Renal cortical epithelial cell (primary cell): ENCODE measurements at places on chromosomes 5 and 9. TPM values are rescaled to one million over a fixed set of nuclear protein-coding genes. Genes with fewer than 3 reads are reported as not detected.

GRCh38 chr5:117657541-117657940 is 1082.9 kb upstream of the SEMA6A start:
- DNase-seq = no peak

DNA sequence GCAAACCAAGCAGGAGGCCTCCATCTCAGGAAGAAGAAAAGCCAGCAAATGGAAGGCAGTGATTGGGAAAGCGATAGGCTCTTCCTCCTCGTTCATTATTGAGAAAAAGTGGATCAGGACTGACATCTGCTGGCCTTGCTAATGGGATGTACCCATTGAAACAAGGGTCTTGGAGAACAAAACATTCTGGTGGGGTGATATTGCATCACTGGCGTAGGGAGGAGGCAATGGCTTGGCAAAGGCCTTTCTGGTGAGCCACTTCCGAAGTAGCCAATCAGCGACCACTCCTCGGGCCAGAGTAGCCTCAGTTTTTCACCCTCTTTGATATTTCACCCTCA is 86.7 kb upstream of the NFIB start:
- DNase-seq = peak; percentile 44

Gene CATSPER3
- total RNA-seq = 0.10 TPM in 1 of 2 replicates, not detected in the other

Gene SAXO1
- under 0.01 TPM in 1 of 2 replicates, not detected in the other for total RNA-seq

GRCh38 chr9:88831713-88832407 is 159.4 kb upstream of the S1PR3 start:
- no peak for DNase-seq

DNA sequence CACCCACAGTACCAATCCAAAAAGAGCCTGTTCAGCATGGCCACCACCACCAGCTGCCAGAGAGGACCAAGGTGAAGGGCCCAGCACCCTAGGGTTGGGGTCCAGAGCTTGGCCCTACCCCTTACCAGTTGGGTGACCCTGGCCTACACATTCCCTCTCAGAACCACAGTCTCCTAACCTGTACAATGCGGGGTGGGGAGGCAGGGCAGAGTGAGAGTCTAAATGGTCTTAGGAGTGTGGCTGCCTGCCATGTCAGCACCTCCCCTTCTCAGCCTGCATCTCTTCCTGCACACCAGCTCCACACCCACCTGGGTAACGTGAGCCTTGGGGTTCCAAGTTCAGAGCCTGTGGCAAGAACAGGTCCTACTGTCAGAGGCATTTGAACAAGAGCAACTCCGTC is 92.2 kb downstream of the C5orf15 start:
- DNase-seq = no peak

DNA sequence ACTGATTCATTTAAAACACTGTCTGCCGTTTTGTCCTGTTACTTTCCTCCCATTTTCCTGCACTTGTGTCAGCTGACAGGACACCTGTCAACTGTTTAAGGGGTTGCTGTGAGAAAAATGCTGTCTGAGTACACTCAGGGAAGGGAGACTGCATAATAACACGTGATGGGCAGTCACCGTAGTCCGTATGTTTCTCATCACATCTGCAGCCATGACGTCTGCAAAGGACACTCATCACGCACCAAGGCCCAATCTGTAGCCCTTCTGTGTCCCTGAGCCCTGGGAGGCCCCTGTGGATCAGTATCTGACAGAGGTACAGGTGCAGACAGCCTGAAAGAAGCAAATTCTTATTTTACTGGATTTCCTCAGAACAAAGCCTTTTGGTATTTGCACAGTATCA is 396.3 kb downstream of the YTHDC2 start:
- DNase-seq = no peak

GRCh38 chr9:78559449-78559885 is 262.5 kb downstream of the PSAT1 start:
- no peak for DNase-seq

DNA sequence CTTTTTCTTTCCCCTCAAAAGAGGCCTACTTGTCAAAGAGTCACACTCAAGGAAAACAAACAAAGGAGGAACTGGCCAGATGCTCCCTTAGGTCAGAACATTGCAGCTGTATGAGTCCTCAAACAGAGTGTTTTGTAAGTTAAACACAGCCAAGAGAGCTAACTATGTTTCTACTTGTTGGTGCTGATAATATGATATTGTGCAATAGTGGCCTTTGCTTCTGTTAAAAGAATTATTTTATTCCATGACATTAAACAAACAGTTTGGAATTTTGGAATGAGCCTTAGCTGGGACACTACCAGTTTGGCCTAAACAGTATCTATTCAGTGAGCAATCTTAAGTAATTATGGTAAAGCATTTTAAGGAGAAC is 56.0 kb upstream of the TPD52L3 start:
- DNase-seq = peak; percentile 81

Gene ZCCHC9
- 26.0 and 32.1 TPM in 2 replicates for total RNA-seq

Gene NIPAL4
- total RNA-seq = 1.1 and 2.6 TPM in 2 replicates

DNA sequence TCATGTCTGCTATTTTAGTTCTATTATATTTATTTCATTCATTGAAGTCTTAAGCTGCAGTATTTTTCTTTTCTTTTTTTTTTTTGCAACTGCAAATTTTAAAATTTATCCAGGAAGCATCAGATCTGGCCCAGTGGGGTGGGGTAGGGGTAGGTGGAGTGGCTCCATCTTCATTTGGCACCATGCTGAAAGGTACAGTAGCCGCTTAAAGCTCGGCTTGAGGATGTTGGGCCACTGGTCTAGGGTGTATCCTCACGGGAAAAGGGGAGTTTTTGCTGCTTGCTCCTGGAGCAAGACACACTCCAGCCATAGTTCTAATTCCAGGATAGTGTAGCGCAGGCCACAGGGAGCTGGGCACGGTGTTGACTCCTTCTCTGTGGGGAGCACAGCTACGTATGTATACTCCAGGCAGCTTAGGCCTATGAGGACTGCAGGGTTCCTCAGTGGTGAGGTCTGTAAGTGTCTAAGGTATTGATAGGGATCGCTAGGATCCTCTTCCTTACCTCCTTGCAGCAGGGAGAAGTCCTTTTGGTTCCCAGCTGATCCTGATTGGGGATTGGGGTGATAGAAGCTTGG is 22.7 kb downstream of the RCL1 start:
- no peak for DNase-seq

GRCh38 chr5:159658266-159658925 is 257.9 kb upstream of the ADRA1B start:
- DNase-seq = no peak

Gene IRX2
- total RNA-seq = 6.1 and 20.5 TPM in 2 replicates

Gene SV2C
- total RNA-seq = not detected in 2 replicates

GRCh38 chr5:85998656-85999055 is 619.1 kb upstream of the COX7C start:
- DNase-seq = no peak

GRCh38 chr5:60163762-60164161 is 270.2 kb upstream of the PDE4D start:
- DNase-seq = no peak

Gene ECSCR
- 0.17 and 0.40 TPM in 2 replicates for total RNA-seq

DNA sequence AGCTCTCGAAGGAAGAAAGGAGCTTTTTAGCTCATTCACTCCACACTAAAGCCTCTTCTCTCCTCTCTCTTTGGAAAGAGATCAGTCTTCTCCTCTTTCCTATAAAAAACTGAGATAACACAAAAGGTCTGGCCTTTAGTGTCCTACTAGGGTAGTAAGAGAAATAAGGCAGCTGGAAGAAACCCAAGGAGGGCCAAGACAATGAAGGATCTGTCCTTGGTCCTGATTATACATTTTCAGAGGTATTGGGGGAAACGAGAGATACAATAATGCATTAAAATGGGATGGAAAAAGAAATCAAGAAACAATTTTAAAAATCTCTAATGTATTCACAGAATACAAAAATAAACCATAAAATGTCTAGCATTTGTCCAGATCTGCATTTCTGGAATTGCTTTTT is 184.0 kb downstream of the SLF1 start:
- no peak for DNase-seq

Gene CCL19
- not detected in 2 replicates for total RNA-seq

- DNase-seq = no peak
Observed at GRCh38 chr9:114574438-114574837, 13.1 kb upstream of the ATP6V1G1 start.

Gene NDUFS4
- 88.0 and 120 TPM in 2 replicates for total RNA-seq

Gene SPATA31A3
- not detected in 2 replicates for total RNA-seq

DNA sequence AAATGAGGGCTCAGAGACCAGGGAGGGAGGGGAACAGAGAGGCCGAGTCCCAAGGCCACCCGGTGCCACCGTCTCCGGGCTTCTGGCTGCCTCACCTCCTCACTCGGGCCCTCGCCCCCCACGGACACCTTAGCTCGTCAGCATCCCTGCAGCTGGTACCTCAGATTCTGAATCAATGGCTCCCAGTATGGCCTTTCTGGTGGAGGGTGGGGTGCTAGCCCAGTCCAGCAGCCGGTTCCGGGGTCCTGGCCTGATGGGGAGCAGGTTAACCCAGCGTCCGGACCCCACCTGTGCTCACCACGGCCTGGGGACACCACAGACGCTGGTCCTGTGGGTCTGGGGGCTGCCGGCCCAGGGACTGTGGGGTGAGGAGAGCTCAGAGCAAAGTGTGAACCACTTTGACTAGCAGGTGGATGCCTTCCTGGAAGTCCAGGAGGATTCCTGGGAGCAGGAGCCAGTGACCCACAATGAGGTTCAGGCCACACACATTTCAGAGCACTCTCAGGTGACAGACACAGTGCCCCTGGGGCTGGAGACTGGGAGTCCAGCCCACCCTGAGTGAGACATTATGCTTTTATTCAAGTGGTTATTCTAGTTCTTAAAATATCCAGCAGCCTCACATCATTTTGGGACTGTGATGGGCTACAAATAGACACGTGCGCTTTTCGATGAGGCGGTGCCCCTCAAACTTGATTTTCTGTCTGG is 53.3 kb downstream of the AHRR start:
- no peak for DNase-seq

GRCh38 chr5:6746244-6746643 is 33.0 kb downstream of the TENT4A start:
- no peak for DNase-seq

DNA sequence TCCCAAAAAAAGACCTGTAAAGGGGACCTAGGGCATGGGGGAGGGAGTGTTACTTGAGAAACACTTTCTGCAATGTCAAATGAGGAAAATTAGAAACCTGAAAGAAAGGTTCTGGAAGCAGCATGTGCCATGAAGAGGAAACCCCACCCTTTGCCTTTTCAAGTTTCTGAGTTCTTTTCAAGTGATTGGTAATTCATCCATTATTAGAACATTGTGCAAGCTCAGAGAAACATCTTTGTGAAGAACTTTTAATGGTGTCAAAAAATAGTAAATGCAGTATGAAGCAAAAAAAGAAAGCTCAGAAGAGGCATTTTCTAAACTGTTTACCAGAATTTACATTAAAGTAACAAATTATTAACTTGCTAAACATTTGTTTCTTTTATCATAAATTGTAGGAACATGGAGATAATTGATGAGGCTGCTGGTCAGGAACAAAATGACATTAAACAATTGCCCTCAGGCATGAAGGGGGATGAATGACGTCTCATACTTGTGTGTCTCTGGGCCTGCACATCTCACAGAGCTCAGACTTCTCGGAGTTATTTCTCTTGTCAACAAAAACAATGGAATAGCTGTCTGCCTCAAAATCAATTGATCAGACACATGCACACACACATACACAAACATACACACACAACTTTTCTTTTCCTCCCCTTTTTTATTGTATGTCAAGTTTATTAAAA is 1946.0 kb upstream of the CDH6 start:
- DNase-seq = no peak

DNA sequence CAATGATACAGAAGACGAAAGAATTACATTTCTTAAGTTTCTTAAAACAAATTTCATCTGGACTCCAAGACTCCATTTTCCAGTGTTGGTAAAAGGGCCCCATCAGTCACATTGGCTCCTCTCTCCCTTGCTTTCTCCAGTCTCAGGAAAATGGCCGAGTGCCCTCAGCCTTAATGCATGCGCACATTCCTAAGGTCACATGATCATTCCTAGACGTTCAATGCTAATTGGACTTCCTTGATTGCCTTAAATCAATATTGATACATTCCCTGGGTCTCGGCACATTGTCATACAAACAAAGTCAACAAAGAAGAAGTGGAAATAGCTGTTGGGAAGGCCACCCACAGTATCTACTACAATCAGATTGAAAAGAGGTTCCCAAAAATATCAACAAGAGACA is 413.6 kb upstream of the GRAMD2B start:
- no peak for DNase-seq

Gene FAM13B
- 10.1 and 43.0 TPM in 2 replicates for total RNA-seq

Gene SOHLH1
- not detected in 2 replicates for total RNA-seq

Gene SMIM27
- total RNA-seq = 2.3 and 6.8 TPM in 2 replicates

- DNase-seq = peak; percentile 76
Observed at GRCh38 chr5:16467363-16468219, 2.0 kb upstream of the ZNF622 start.

DNA sequence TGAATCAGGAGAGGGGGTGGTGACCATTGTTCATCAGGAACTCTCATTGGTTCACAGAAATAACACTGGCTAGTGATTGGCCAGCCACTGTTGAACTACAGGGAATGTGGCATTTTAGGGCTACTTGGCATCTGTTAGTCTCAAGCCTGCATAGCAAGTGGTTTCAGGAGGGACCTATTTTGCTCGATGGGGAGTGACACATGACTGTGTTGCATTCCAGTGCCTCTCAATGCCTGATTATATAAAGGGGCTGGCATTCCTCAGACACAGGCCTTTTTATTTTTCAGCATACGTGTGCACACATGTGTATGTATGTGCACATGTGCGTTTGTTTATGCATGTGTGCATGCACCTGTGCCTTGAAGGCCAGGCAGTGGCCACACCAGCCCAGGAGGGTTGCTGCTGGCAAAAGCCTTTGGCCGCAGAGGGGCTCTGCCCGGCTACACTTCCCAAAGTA is 23.2 kb downstream of the FGD3 start:
- DNase-seq = peak; percentile 53

Gene FGFR4
- 14.1 and 35.2 TPM in 2 replicates for total RNA-seq

GRCh38 chr5:157708866-157709265 is 22.4 kb upstream of the THG1L start:
- DNase-seq = no peak

Gene PWWP2A
- total RNA-seq = 16.3 and 21.7 TPM in 2 replicates

Gene C5orf52
- not detected in 2 replicates for total RNA-seq

DNA sequence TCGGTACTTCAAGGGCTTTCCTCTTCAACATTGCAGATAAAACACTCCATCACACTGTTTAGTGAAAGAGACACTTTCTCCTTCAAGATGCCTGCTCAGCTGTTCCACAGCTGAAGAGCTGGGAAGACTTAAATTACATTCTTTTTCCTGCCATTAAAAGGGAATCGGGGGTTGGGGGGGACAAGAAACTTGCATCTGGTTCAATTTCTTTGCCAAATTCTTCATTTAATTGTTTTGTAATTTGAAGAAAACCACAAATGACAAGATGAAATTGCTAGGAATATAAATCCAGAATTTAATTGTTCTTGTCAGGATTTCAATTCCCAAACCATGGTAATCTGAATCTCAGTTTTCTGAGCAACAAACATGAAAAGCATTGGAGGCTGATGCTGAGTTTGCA is 478.3 kb downstream of the EBF1 start:
- no peak for DNase-seq

- peak; percentile 62 for DNase-seq
Observed at GRCh38 chr5:131281133-131281867, 17.4 kb downstream of the CDC42SE2 start.

GRCh38 chr9:113578882-113579282 is 115.4 kb downstream of the RGS3 start:
- peak; percentile 97 for DNase-seq

Gene AGXT2
- total RNA-seq = 0.20 TPM in 1 of 2 replicates, not detected in the other

- no peak for DNase-seq
Observed at GRCh38 chr5:136036293-136036911, 7.6 kb downstream of the TGFBI start.
